ENCODE measurements at places on chromosomes 13 and 19.

DNA sequence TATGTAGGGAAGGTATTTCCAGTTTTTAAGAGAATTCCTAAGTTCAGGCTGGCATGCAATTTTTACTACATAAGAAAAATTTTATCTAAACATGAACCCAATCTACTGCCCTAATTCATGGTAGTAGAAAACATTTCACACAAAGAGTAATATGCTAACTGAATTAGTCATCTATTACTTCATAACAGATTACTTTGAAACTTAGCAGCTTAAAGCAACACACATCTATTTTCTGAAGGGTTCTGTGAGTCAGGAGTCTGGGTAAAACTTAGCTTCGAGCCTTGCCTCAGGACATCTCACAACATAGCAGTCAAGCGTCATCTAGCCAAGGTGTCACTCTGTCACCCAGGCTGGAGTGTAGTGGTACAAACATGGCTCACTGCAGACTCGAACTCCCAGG lies 537.5 kb downstream of the DCT start:
- DNase-seq = no peak

DNA sequence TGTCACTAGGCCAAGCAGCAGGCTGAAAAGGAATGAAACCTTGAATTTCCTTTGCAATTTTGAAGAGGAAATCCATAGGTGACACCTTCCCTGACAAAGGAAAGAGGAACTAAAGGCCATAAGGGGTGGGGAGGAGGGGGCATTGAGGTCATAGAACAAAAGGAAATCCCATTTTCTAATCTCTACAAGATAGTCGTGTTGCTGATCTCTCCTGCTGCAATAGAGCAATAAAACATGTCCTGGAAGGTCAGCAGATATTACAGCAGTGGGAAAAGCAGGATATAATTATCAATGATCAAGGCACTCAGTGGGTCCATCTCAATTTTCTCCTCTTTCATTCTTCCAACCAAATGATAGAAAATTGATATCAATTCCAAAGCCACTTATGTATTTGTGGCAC lies 20.3 kb upstream of the RAP2A start:
- no peak for DNase-seq

GRCh38 chr19:55228403-55229031 lies at the start of gene TMEM86B:
Gene TMEM86B (minus strand): TSS chr19:55228763. CDS start chr19:55228741, 22 bp downstream.
- DNase-seq = no peak

- no peak for DNase-seq
Observed at GRCh38 chr13:39263531-39263930, 225.3 kb downstream of the NHLRC3 start.

DNA sequence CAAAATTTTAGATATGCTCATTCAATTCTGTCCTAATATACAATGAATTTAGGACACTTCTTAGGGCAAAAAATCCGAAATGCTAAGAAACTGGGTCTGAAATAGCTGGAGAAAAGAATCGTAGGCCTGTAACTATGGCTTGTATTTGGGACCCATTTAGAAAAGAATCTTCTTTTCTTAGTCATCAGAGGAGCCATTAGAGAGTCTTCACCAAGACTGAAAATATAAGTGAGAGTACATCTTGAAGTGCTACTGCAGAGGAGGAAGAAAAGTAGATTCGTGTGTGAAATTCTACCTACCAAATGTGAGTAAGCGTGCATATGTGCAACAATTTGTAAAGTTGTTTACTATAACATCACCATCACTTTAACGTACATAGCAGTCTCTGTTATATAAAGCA lies 8.8 kb upstream of the DACH1 start:
- DNase-seq = no peak

- no peak for DNase-seq
Observed at GRCh38 chr13:42189061-42189460, 82.9 kb upstream of the AKAP11 start.

DNA sequence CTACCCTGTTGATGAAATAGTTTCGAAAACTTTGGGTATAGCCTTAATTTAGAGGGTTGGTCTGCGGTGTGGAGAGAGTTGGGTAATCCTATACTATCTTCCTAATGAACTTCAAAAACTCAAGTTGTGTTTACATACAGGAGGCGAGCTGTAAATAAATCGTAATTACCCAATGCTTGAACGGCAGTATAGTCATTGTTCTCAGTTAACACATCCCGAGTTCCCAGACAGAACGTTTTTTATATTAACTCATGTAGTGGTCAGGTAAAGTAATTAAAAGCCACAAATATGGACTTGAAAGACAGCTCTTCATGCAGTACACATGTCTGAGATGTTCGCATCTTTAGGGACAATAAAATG lies 1.5 kb downstream of the PDS5B start:
- no peak for DNase-seq

DNA sequence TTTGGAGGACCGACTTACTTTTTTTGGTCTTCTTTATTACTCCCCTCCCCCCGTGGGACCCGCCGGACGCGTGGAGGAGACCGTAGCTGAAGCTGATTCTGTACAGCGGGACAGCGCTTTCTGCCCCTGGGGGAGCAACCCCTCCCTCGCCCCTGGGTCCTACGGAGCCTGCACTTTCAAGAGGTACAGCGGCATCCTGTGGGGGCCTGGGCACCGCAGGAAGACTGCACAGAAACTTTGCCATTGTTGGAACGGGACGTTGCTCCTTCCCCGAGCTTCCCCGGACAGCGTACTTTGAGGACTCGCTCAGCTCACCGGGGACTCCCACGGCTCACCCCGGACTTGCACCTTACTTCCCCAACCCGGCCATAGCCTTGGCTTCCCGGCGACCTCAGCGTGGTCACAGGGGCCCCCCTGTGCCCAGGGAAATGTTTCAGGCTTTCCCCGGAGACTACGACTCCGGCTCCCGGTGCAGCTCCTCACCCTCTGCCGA lies 409 bp downstream of the FOSB start:
- peak; percentile 85 for DNase-seq

- DNase-seq = peak; percentile 17
Observed at GRCh38 chr13:38223089-38223488, 126.6 kb upstream of the UFM1 start.

GRCh38 chr19:3046698-3047495 lies 15.4 kb downstream of the TLE5 start:
- DNase-seq = peak; percentile 75

- no peak for DNase-seq
Observed at GRCh38 chr13:101845245-101846020, 393.0 kb downstream of the ITGBL1 start.

DNA sequence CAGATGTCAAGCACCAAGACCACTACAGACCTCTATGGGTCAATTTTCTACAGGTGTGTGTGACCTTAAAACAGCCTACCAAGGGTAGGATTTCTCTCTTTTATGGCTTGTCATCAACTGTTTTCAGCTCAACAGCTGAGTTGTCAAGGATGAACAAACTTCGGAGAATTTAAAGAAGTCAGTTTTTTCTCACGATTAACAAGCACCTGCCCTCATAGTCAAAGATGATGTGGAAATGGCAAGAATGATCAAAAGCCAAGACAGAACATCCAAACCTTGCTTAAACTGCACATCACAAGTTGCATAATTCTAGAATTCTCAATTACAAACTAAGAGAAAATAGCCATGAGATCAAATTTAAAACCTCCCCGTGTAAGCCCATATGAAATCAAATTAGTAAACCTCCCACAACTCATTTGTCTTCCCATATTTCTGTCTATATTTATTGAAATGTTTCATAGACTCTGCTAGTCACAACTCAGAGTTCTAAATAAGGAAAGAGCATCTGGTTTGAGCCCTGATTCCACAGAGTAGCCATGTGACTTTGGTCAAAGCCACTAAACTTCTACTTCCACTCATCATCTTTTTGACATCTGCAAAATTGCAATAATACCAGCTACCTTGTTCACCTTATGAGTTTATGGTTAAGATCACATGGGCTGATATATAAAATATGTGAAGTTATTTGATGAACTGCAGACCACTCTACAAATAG lies 521.5 kb upstream of the HTR2A start:
- no peak for DNase-seq

GRCh38 chr13:105573136-105573535 lies 962.3 kb downstream of the EFNB2 start:
- no peak for DNase-seq

DNA sequence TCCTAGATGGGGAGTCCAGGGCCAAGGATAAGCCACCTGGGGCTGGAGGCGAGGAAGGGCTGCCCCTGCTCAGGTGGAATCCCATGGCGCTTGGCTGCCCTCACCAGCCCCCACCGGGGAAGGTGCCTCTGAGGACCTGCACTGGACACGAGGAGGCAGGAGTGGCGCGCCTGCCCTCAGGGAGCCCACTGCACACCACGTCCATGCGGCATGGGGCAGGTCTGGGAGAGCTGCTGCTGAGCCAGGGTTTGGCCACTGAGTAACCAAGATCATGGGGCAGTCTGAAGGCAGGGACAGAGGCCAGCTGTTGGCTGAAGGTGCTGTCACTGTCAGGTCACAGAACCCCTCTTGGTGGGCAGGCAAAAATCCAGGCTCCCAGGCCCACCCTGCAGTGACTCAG lies 25.9 kb downstream of the ELAVL1 start:
- no peak for DNase-seq

GRCh38 chr13:46339035-46339666 lies 47.9 kb downstream of the RUBCNL start:
- no peak for DNase-seq

DNA sequence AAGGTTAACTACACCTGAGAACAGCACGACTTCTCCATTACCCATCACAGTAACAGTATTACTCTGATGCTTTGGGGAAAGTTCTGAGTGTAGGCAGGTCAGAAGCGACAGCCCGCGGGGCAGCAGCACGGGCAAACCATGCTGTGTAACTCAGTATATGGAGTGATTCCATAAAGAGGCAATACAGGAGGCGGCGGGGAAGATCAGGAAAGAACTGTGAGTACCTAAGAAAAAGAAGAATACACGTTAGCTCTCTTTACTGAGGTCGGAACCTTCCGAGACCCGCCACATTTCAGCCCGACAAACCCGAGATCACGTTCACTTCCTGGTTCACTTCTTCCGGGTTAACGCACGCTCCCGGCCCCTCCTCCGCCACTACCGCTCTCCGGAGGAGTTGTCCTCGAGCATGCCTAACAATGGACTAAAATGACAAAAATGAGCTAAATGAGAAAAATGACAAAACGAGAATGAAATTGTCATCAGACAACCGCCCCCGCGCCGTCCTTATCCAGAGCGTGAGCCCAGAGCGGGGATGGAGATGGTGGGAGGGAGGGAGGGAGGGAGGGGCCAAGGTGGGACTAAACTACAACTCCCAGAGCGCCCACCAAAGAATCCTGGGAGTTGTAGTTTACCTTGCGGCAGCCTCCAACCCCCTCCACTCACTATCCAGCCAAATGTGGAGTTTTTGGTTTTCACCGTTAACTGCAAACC lies at the start of gene MTRF1:
Gene MTRF1 (minus strand): TSS at position 316 of the 711 bp plus-strand sequence. CDS start 2,669 bp downstream, outside the sequence.
- DNase-seq = peak; percentile 90

GRCh38 chr19:7856109-7856591 lies 18.0 kb downstream of the PRR36 start:
- no peak for DNase-seq

GRCh38 chr13:33874871-33875270 lies 56.9 kb downstream of the RFC3 start:
- DNase-seq = no peak

DNA sequence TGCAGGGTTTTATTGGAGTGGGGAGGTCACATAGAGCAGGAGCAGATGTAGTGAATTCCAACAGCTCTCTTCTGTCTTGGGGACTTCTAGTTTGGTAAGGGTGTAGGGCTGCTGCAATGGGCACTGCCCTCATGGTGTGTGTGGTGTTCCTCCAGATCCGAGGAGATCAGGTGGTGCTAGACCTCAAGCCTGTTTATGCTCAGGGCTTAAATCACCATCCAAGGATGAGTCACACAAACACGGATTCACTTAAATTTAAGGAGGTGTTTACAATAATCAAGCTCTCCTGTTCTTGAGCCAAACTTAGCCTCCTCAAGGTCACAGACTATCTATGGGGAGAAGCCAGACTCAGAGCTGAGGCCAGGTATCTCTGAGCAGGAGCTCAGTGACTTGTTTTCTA lies 23.0 kb downstream of the HS6ST3 start:
- DNase-seq = no peak

- DNase-seq = peak; percentile 48
Observed at GRCh38 chr13:25046985-25047511, 48.9 kb upstream of the PABPC3 start.

DNA sequence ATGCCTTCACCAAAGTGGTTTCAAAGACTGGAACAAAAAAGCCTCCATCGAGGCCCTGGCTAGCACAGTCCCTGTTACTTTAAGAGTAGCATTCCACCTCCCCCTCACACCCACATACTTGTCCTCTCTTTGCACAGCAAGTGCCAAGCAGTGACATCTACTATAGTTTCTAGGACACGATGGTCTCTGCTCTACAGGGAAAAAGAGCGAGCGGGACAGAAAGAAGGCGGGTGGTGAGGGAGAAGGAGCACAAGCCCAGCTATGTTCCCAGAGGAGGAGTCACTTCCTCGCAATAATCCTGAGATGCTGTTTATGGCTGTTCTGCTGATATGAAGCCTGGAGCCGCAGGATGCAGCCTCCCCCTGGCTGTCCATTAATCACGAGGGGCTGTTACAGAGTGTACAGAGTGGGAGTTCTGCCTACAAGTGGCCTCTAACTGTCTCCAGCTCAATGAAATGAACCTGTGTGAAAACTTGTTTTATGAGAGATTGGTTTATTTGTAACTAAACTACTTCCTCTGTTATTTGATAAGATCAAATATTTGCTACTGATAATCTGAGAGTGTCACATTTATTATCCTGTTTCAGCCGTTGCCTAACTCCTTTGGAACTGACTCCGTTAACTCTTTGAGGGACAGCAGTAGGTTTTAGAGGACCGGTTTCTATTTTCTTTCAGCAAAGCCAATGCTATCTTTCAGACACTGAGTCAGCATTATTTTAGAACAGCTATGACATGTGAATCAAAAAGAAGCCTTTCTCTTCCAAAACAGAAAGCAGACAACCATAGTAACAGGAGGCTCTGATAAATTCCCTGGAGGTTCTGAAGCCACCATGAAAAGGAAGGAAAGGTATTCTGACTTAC lies 208.0 kb downstream of the SPRY2 start:
- peak; percentile 65 for DNase-seq

- no peak for DNase-seq
Observed at GRCh38 chr13:109836629-109837607, 50.5 kb upstream of the IRS2 start.

DNA sequence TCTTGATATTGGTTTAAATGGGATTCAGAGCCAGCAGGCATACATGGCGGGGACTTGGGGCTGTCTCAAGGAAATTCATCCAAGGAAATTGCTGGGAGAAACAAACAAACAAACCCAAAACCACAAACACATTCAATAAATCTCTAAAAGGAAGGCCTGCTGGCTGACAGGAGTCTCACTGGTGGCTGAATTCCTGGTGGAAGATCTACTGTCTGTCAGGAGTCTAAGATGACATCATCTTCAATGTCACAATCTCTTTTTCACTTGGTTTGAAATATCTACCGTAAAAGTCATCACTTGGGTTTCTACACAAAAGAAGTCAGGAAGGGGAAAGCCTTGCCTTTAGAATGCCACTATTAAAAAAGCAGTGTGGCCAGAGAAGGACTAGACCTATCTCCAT lies 87.9 kb downstream of the KLF5 start:
- DNase-seq = no peak

DNA sequence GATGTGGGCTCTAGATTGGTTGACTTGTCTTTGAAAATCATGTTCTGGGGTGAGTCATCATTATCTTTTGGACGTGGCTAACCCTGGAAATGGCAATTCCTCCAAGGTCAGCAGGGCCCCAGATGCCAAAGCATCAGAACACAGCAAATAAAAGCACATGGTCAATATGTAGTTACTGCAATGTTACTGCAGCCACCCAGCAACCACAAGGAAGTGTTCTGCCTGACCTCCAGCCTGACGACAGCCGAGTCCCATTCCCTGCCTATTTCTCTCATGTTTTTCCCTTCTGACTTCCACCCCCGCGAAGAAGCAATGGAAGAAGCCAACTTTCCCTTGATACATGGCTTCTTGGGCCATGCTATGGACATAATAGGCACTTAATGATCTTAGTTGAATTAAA lies 577.9 kb downstream of the IRS2 start:
- DNase-seq = no peak

- no peak for DNase-seq
Observed at GRCh38 chr19:31372246-31372781, 23.1 kb upstream of the TSHZ3 start.
